Stomach (tissue), 19 donors: ENCODE measurements at places on chromosomes 6 and 20.
A peak's percentile ranks its signal among the peaks of the same experiment; 100 is the strongest.

DNA sequence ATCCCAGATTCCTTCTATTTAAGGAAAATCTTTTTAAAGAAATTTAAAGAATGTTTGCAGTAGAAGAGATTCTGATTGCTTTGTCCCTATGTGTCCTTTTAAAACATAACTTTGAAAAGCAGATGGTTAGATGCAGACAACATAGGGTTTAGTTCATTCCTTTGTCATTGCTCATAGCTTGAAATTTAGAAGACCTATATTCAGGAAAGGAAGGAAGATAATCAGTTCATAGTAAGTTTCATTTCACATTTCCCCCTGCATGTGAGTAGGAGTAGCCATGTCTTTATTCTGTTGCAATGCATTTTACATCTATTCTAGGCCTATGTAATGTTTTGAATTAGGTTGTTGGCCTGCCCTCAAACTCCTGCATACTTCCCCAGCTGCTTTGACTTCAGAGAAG, 197.9 kb upstream of the GRIK2 start:
- DNase-seq: no peak

- DNase-seq: peak; percentile 27
Measured at GRCh38 chr6:39992861-39993622, 58.8 kb upstream of the MOCS1 start.

- DNase-seq: no peak
Measured at GRCh38 chr6:69948479-69949114, 82.2 kb downstream of the COL19A1 start.

GRCh38 chr6:4901386-4902061, 102.3 kb downstream of the RPP40 start:
- no peak for DNase-seq

- DNase-seq: no peak
Measured at GRCh38 chr6:166029506-166029905, 138.1 kb downstream of the TBXT start.

GRCh38 chr6:88477413-88477812, 311.3 kb upstream of the CNR1 start:
- DNase-seq: no peak

DNA sequence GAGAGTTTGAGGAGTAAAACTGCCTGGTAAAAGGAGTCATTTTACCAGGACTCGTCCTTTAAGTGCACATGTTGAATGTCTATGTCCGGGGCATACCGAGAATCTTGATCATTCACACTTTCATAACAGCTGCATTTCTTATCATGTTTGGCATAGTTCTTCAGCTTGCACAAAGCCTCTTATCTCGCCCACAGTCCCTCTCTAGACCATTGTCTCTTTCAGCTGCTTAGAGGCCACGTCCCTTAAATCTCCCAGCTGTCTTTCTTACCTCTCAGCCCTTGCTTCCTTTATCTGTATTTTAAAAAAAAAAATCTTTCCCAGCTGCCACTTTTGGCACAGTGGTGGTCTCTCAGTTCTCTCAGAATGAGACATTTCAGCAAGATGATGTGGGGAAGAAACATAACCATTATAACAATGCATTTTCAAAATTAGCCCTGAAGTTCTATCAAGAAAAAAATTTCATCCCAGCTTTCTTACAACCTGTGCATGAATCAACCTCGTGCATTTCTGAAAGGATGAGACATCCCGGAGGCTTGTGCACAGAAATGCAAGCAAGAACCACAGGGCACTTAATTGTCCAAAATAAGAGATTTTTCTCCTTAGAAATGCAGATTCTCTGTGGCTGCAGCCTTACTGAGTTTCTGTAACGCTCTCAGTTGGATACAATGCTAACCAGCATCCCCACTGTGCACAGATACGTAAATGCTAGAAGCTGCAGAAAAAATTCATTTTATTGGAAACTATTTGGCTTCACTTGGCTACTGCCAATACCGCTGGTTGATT, 24.2 kb downstream of the RBM24 start:
- DNase-seq: no peak

GRCh38 chr20:59837623-59838394, 95.6 kb downstream of the SYCP2 start:
- DNase-seq: no peak

DNA sequence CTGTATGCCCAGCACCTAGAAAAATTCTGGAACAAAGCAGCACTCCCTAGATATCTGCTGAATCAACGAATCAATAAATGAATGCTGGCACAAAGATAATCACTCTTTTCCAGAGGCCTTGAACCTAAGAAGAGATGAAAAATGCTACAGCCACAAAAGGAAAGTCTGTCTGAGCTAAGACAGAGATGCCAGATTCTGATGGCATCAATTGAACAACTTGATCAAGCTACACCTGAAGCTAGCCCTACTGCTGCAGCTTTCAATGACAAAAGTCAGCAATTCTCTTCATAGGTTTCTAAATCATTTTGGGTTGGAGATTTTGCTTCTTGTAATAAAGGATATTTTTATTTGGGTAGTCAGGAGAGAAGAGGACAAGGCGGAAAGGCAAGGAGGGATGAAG, 305.0 kb upstream of the SULF2 start:
- no peak for DNase-seq

- no peak for DNase-seq
Measured at GRCh38 chr6:33433544-33434191, 13.8 kb downstream of the SYNGAP1 start.

GRCh38 chr20:50691573-50692551, 520 bp upstream of the RIPOR3 start:
- peak; percentile 72 for DNase-seq

DNA sequence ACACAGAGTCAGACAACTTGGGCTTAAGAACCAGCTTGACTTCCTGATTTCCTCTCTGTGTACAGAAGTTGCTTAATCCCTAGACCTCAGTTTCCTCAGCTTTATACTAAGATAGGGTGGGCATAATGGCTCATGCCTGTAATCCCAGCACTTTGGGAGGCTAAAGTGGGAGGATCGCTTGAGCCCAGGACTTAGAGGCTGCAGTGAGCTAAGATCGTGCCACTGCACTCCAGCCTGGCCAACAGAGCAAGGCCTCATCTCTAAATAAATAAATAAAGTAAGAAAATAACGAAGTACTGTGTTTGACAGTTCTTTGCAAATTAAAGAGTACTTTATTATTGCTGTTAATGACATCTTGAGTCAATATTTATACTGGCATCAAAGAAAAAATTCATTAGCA, 41.7 kb downstream of the CNKSR3 start:
- no peak for DNase-seq

DNA sequence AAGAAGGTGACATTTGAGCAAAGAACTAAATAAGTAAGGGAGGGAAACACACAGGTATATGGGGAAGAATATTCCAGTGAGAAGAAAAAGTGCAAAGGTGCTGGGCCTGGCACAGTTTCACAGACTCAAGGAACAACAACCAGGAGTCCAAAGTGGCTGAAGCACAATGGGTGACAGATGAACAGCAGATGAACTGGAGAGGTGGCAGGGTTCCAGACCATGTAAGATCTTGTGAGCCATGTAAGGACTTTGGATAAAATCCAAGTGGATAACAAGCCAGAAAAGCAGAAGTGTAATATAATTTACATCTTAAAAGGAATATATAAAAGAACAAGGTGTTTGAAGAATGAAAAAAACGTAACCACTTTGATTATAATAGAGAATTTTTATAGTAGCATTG, 87.9 kb downstream of the MMS22L start:
- DNase-seq: peak; percentile 8

GRCh38 chr6:108127826-108128225, 38.0 kb upstream of the NR2E1 start:
- peak; percentile 60 for DNase-seq

DNA sequence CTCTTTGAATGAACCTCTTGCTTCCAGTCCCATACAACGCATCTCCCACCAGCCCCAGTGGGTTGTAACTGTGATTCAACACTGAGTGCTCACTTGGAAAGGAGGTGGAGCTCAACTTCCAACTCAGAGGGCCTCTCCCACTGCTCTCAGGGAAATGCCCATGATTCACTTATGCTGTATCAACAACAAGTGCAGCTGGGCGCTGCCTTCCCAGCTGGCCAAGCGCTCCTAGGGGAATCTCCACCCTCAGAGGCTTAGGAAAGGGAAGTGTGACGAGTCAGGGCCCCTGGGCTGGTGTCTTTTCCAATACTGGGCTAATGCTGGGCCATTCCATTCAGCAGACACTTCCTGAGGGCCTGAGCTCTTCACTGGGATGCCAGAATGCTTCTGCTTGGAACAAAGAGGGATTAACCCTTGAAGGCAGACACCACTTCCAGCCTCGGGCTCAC, 8.1 kb upstream of the OCSTAMP start:
- DNase-seq: peak; percentile 62

GRCh38 chr6:14399635-14400034, 282.1 kb downstream of the CD83 start:
- DNase-seq: no peak
